ENCODE measurements at places on chromosomes 5 and 9.

DNA sequence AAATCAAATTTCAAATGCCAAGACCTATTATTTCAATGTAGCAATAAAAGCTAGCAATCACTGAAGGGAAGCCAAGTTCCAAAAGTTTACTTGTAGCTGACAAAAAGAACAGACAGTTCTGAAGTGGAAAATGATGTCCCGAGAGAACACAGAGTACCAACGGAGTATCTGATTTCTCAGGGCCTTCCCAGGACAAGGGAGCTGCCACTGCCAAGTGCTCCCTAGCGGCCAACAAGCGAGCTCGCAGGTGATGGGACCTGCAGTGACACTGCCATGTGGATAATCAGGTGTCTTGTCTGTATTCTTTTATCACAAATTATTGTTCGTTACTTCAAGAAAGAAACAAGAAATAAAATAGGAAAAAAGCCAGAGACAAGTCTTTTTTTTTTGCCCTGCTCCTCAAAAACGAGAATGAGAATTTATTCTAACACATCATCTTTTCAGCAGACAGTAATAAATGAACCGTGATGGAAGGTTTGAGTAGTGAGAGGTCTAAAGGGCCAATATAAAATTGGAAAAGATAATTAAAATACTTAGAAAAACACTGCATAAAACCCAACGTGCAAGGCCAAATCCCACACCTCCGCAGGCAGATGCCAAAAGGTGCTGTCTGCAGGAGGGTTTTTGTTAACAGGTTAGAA lies 159.4 kb downstream of the MYO10 start:
- no peak for DNase-seq

GRCh38 chr9:116464987-116465571 lies 222.0 kb upstream of the TRIM32 start:
- DNase-seq: no peak

DNA sequence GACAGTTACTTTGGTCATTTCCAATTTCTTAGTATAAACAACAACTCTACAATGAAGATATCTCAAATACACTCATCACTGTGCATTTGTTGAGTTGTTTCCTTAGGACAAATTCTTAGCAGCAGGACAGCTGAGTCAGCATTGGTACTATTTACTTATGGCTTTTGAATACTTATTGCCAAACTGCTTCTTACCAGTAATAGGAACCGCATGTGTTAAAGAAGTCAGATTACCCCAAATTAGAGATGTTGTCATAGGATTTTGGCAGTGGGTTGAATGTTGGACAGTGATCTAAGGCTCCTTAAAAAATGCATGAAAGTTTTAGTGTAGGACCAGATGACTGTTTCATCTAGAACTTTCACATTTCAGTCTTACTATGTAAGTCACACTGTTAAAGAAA lies 280.1 kb upstream of the DMRT1 start:
- no peak for DNase-seq

DNA sequence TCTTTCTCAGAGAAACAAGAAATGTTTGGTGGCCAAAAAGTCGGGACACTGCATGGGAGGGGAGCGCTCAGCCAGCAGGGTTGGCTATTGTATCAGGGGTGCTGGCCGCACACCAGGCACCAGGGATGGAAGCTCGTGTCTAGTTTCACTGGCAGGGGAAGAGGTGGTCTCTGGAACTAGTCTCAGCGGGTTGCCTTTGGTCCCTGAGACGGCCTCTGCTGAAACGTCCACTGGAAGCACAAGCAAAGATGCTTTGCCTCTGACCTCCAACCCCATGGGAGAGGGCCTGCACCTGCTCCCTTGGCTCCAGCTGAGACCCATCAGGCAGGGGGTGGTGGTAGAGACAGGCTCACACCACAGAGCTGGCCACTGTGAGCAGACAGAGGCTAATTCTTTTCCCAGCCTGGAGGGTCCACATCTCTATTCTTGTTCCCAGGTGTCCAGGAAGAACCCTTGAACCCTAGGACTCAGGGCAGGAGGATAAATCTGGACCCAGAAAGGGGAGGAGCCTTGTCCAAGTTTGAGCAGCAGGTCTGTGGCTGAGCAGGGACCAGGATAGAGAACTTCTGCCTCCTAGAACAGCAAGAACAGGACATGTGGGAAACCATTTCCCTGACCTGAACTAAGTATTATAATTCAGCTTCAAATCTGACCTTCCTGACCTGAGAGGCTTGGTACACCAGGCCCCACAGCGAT lies 102.6 kb downstream of the RGS3 start:
- DNase-seq: peak; percentile 1

- no peak for DNase-seq
Measured at GRCh38 chr9:83340451-83340850, 197.8 kb downstream of the FRMD3 start.

GRCh38 chr5:172374783-172375182 lies 79.5 kb downstream of the SH3PXD2B start:
- no peak for DNase-seq

Measured in activated naive CD4-positive, alpha-beta T cell treated with anti-CD3 and anti-CD28 coated beads for 36 hours (primary cell).